Activated CD4-positive, CD25-positive, alpha-beta regulatory T cell treated with anti-CD3 and anti-CD28 coated beads, Interleukin-2, amount 50 U/mL, for 16 hours (primary cell): ENCODE measurements at places on chromosomes 1 and 21.

GRCh38 chr21:36776981-36777617 is 78.2 kb downstream of the SIM2 start:
- no peak for DNase-seq

DNA sequence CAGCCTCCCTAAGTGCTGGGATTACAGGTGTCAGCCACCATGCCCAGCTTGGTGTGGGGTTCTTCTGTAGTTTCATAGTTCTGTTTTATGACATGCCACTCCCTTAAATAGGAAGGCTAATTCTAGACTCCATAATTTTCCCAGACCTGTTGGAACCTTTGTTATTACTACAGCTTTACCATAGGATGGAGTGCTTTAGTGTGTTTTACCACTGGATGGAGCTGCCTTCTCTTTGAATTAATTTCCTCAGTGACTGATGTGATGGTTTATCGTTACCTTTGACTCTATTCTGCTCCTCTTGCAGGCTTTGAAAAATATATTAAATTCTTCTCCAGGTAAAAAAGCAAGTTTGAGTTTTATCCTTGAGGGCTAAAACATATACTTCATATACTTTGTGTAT is 84.6 kb upstream of the NEK7 start:
- no peak for DNase-seq

DNA sequence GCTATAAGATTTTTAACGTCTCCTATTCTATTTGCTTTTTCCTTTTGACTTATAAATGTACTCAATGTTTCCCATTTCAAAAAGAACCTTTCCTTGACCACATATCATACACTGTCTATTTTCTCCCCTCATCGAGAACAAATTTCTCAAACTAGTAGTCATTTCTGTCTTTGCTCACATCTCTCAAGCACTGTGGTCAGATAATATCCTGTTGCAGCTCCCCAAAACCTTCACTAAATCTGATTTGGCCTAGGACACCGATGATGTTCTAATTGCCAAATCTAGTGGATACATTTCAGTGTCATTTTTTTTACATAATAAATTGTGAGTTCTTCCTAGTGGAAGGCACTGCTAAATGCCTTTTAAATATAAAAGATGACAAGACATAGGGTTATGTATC is 19.4 kb downstream of the CXADR start:
- DNase-seq, result no peak

GRCh38 chr1:5915587-5916571 is 76.3 kb downstream of the NPHP4 start:
- no peak for DNase-seq

GRCh38 chr1:11648039-11648438 is 6.2 kb downstream of the FBXO2 start:
- DNase-seq, result no peak

GRCh38 chr1:1889090-1889750 is 1.7 kb downstream of the GNB1 start:
- DNase-seq, result no peak

- DNase-seq, result peak; percentile 34
Measured at GRCh38 chr1:229514578-229515275, 6.6 kb upstream of the NUP133 start.

GRCh38 chr1:65229201-65229600 is 80.1 kb upstream of the DNAJC6 start:
- DNase-seq, result no peak

- DNase-seq, result no peak
Measured at GRCh38 chr1:21885236-21886037, 51.7 kb downstream of the HSPG2 start.

GRCh38 chr1:207935166-207935583 is 24.2 kb upstream of the CD34 start:
- DNase-seq, result no peak

- DNase-seq, result no peak
Measured at GRCh38 chr1:44049839-44050238, 18.6 kb upstream of the SLC6A9 start.

DNA sequence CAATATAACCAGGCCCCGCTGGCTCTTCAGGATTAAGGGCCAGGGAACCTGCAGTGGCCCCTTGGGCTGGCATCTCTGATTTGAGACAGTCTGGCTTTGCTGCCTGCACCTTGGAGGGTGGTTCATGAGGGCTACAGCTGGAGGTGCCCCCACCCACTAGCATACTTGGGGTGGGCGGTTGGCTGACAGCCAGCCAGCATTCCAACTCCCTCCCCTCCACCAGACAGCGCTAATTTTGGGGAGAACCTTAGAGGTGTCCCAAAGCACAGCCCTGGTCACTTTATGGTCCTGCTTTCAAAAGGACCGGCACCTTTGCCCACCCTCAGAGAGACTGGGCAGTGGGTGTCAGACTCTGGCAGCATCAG is 180.7 kb upstream of the VAMP3 start:
- no peak for DNase-seq

DNA sequence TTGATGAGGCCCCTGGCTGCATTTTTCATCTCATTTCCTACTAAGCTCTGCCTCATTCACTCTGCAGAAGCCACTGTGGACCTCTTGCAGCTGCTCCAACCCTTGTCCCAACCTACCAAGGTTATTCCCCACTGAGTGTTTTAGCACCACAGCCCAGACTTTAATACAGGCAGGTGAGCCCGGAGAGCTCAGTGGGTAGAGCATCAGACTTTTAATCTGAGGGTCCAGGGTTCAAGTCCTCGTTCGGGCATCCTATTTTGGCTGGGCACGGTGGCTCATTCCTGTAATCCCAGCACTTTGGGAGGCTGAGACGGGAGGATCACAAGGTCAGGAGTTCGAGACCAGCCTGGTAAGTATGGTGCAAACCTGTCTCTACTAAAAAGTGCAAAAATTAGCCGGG is 18.1 kb upstream of the BLACAT1 start:
- no peak for DNase-seq

- DNase-seq, result no peak
Measured at GRCh38 chr1:15432324-15432723, 5.9 kb upstream of the CTRC start.

DNA sequence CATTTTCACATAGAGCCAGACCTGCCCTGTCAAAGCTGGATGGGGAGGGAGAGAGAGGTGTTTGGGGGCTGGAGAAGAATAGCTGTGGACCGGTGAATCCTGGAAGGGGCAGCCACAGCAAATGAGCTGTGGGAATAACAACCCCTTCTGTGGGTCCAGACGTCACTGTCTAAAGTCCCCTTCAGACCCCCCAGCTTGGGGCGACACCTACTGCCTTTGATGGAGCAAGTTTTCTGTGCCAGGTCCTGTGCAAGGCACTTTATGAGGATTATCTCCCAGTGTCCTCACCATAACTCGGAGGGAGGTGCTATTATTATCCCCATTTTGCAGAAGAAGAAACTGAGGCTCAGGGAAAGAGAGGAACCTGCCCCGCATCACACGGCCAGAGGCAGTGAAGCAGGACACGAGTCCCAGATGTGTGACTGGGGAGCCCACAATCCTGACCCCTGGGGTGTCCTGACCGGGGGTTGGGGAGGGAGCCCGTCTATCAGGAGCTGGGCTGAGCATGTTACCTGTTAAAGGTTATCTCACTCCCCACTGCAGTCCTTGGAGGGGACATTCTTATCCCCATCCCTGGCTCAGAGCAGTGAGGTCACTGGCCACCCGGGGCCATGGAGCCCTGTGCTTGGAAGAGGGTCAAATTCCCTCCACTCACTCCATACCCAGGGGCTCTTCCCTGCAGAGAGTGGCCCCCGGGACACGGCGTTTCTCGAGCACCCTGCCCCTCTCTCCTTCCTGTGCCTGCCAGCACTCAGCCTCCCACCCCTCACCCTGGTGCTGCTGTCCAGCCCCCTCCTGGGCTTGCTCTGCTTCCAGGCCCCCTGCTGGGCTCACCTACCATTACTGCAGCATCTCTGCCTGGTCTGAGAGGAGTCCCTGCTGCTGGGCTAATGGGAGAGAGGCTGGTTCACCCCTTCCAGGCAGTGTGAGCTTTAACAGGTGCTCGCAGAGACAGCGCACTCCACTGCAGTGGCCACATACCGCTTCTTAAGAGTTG is 132.9 kb downstream of the PTPRU start:
- DNase-seq, result no peak

GRCh38 chr21:16283516-16283915 is 553.7 kb downstream of the USP25 start:
- DNase-seq, result no peak

DNA sequence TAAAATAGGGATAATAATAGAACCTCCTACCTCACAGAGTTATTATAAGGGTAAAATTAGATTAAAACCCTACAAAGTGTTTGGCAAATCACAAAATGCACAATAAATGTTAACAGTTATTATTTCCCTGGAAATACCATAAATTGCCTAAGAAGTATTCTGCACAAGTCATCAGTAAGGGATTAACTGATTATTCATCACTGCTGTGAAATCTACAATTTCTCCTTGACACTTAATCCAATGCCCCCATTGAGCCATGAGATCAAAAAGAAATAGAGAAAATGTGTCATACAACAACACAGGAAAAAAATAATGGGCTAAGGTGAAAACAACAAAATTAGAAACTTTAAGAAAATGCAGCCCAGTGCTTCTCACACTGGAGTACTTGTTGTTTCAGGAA is 6.7 kb upstream of the SEC16B start:
- no peak for DNase-seq

DNA sequence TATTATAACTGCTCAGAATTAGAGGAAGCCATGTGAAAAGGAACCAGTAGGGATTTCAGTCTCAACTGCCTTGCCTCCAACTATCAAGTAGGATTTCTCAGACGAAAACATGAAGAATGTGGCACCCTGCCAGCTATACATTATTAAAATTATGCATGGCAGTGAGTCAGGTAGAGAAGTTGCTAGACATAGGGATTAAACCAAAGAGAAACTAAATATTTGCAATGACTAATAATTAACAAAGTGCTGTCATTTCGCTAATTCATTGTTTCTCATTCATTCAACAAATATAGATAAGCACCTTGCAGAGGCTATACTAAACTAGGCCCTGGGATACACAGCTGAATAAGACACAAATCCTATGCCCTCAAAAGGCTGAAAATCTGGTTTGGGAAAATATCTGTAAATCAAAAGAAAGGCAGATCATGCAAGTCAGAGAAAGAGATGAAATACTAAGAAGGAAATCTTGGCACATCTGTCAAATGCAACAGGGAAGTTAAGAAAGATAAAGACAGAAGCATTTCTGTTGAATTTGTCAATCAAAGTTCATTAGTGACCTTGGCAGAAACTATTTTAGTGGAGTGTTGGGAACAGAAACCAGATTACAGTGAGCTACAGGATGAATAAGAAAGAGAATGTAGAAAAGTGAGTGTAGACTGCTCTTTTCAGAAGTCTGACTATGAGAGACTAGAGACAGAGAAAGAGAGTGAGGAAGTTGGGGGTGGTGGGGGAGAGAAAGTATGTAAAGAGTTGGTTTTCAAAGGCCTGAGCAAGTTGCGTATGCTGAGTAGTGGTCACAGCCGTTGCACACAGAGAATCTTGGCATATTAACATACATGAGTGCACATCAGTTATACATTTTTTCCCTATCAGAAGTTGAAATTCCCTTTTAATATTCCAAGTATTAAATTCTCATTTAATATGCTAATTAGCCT is 14.7 kb upstream of the NBPF11 start:
- no peak for DNase-seq

GRCh38 chr1:170723518-170723917 is 59.6 kb downstream of the PRRX1 start:
- no peak for DNase-seq

- no peak for DNase-seq
Measured at GRCh38 chr1:174785510-174785909, 214.2 kb upstream of the CACYBP start.

GRCh38 chr1:186178426-186179043 is 196.5 kb downstream of the TPR start:
- DNase-seq, result no peak

GRCh38 chr21:35503671-35504070 is 454.6 kb upstream of the RUNX1 start:
- no peak for DNase-seq

- no peak for DNase-seq
Measured at GRCh38 chr1:207352554-207352953, 31.1 kb downstream of the CD55 start.

DNA sequence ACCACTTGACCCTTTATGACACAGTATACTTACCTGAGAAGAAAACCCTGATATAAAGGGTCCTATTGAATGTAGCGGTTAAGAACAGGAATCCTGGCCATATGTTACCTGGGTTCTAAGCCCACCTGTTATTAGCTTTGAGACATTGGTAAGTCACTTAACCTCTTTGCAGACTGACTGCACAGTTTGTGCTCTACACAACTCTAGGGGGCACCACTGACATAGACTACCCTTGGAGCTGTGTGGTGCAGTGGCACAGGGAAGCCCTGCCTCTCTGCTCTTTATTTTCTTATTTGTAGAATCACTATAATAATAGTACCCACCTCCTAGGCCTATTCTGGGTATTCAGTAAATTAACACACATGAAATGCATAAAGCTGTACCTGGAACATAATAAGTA is 165.6 kb downstream of the C1orf94 start:
- no peak for DNase-seq

DNA sequence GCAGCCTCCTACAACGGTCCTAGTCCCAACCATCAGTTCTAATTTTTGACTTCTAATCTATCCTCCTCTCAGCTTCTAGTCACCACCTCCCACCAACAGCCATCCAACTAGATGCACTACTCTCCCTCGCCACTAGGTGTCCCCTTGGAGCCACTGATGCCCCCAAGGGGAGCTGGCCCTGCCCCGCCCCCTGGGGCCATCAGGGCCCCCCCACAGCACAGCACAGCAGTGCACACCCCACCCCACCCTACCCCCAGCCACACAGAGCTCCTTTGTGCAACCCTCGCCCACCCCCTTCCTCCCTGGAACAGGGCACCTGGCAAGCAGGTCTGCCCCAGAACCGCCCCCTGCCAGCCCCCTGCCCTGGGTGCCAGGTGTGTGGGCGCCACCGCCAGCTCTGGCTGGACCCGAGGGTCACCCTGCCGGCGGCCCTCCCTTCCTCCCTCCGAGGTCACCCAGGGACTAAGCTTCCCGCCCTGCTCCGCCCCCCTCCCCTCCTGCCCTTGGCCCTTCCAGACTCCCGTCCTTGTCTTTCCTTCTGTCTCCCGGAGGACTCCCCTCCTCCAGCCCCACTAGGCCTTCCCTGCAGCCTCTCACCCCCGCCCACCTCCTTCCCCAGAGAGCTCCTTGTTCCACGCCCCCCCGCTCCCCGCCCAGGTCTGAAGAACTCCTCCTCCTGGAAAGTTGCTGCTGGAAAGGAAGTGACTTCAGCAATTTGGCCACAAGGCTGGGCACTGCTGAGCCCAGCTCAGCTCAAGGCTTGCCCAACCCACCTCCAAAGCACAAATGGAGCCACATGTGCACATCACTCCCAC is 47.0 kb downstream of the AHDC1 start:
- peak; percentile 49 for DNase-seq
